Forelimb muscle (tissue), 1 donor: ENCODE measurements at places on chromosomes 7 and 10. TPM values are rescaled to one million over a fixed set of nuclear protein-coding genes. Genes with fewer than 3 reads are reported as not detected.

DNA sequence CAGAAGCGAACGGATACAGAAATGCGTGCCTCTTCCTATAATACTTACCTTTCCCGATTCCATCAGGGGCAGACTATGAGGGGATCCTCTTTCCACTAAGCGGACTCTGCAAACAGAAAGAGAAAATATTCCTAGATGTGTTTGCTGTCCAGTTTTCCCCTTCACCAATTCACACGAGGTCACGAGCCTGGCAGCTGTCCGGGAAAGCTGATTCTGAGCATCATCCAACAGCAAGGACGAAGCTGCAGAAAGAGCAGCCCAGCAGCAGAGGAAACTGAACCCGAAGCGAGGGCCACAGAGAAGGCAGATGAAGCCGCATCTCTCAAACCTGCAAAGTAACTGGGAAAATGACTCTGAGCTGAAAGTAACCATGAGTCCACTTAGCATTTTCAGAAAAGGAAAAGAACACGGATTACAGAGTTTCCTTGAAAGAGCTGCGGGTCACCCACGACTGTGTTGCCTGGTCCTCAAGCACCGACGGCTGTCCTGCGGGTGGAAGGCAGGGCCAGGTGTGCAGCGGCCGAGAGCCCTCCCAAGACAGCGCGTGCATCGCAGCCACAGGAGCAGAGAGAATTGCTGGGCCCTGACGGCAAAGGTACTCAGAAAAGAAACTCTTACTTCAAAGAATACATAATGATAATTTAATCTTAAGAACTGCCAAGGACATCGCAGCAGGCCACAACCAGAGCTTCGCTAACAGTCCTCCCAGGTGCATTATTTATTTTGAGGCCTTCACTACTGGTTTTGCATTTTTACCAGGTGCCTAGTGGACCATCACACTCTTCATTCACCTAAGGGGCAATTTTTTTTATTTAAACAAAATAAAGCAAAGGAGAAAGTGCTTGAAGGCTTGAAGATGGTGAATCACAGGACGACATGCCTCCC lies 153.3 kb downstream of the ZMYND11 start:
- no peak for DNase-seq

GRCh38 chr7:46713868-46714596 lies 793.0 kb upstream of the IGFBP3 start:
- DNase-seq: no peak

GRCh38 chr10:44291091-44291490 lies 93.8 kb downstream of the CXCL12 start:
- no peak for DNase-seq

- DNase-seq: no peak
Observed at GRCh38 chr7:132485600-132486273, 90.5 kb downstream of the PLXNA4 start.

- no peak for DNase-seq
Observed at GRCh38 chr10:98295907-98296306, 27.9 kb upstream of the LOXL4 start.

DNA sequence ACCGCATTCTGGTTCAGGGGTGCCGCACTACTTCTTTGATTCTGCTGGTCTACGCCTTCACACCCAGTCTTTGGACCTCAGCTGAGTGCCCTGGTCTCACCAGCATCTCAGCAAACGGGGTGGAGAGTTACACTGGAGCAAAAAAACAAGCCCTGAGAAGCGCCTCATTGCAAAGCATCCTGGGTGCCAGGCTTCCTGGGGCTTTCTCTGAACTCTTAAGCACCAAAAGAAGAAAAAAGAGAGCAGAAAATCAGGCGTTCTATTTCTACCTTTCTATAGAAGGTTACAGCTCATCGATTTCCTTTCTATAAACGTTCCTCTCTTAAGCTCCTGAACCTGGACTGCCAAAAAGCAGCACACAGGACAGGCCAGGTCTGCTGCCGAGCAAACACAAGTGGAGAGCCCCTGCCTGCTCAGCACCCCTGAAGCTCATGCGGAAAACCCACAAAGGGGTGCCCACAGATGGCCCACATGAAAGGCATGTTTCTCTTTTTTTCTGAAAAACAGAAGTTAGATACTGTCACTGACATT lies 217.9 kb downstream of the SFMBT2 start:
- no peak for DNase-seq

DNA sequence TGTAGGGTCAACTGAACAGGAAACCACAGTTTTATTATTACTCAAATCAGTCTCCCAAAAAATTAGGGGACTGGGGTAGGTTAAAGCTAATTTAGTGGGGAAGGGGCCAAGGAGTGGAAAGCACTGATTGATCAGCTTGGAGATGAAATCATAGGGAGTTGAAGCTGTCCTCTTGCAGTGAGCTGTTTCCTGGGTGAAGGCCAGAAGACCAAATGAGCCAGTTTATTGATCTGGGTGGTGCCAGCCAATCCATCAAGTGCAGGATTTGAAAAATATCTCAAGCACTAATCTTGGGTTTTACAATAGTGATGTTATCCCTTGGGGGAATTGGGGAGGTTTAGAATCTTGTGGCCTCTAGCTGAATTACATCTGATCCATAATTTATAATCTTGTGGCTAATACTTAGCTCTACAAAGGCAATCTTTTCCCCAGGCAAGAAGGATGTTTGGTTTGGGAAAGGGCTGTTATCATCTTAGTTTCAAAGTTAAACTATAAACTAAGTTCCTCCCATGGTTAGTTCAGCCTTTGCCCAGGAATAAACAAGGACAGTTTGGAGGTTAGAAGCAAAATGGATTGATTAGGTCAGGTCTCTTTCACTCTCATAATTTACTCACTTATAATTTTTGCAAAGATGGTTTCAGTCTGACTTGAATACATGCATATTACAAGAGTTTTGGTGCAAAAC lies 773.5 kb downstream of the XPNPEP1 start:
- DNase-seq: no peak

DNA sequence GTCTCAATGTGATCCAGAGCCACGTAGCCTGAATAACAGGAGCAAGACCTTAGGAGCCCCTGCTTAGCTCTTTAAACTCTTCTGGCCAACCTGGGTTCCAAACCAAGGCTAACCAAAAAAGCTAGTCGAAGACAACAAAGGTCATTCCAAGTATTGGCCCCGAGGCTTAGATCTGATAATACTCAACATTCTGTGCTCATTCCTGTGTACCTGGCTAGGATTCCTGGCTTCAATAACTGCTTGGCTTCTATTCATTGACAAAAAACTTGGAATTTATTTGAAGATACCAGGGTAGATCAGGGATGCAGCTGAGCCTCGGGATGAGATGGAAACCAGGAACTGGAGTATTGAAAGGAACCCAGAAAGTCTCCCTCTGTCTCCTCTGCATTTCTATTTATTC lies 4.1 kb upstream of the SGMS1 start:
- DNase-seq: no peak

DNA sequence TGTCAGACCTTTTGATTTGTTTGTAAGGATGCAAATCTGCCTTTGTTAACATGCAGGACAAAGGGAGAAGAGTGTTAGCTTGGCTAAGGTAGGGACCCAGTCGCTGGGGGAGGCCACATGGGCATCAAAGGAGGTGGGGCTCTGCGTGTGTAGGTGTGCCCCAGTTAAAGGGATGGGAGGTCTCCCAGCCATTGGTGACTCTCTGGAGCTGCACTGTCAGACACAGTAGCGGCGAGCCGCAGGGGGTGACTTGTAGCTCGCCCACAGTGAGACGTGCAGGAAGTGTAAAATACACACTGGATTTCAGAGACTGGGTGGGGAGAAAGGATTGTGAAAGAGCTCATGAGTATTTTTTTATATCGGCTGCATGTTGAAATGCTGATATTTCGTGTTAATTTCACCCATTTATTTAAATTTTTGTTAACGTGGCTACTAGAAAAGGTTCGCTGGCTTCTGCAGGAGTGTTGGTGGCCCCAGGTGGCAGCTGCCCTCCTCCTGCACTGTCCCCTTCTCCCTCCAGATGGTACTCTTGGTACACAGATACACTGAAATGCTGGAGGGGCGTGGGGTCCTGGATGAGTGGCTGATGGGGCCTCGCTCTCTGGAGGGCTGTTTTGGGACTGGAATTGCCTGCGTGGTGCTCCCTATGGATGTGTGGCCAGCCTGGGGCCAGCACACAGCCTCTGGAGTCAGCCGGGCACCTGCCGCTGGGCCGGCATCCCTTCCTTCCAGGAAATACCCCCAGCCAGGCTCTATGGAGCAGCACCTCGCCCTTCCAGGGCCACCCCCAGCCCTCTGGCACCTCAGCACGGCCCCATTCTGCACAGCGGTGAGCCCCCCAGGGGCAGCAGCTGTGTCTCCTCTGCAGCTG lies 59.2 kb downstream of the LHPP start:
- no peak for DNase-seq

- DNase-seq: peak; percentile 16
Observed at GRCh38 chr7:31126976-31127375, 74.9 kb downstream of the ADCYAP1R1 start.

- no peak for DNase-seq
Observed at GRCh38 chr7:12730523-12730922, 43.1 kb downstream of the ARL4A start.

DNA sequence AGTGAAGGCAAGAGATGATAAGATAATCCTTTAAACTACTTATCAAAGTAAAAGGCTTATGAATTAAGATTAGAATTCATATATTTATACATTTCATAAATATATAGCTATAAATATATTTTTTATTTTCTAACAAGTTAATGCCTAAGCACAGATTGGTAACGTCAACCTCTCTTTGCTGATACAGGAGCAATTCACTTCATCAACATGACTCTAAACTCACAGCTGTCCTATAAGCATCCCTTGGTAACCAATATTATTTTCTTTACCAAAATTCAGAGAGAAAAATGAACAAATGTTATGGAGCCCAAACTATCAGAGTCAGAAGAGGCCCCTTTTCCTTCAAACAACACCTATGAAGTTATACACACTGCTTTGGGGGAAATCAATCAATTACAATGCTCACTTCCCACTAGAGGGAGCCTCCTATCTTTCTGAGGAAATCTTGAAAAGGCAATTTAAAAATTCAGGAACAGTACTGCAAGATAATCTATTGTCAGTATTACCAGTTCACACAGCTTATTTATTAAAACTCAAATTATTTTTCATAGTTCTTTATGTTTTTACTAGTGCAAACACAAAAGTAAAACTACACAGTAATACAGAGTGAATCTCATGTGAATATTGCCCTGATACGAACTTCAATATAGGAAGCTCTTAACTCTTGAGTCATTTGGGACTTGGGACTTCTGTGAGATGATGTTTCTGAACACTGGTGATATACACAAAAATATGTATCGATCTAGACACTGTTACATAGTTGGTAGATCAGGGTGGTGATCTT lies 51.0 kb upstream of the NOBOX start:
- no peak for DNase-seq

DNA sequence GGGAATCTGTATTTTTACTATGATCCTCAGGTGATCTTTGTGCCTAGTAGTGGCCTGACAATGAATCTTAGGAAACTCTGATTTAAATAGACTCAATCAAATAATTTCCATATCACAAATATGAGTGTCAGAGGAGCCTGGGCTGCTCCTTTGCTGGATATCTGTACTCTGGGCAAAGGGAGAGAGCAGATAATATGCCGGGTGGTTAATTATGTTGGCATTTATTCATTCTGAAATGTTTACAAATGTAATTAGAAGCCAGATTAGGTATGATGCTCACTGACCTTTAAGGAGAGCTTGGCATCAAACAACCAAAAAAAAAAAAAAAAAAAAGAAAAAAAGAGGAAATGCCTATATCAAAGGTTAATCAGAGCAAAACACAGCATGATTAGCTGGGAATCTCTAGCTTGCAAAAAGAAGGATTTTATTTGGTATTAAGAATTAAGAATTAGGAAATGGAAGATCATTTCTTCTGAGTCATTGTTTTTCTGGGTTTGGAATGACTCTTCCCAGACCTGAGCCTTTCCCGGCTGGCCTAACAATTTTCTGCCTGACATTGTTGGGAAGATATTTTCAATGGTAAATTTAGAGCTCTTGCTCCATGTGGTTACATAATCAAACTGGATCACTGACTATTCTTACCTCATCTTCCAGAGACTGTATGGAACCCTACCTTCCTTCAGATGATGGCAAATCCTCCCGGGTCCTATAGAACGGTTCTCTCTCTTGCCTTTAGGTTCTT lies 365.3 kb downstream of the REEP3 start:
- DNase-seq: no peak

The ARMC3 gene
- polyA plus RNA-seq: not detected

The SFRP4 gene
- polyA plus RNA-seq: 22.2 TPM

The CDK1 gene
- 23.9 TPM for polyA plus RNA-seq

The GIMAP4 gene
- polyA plus RNA-seq: 20.1 TPM
